ENCODE measurements at places on chromosomes 4 and X.

- DNase-seq = no peak
Measured at GRCh38 chr4:78553529-78554060, 2.0 kb downstream of the ANXA3 start.

GRCh38 chr4:181793096-181793495, 450.1 kb upstream of the TENM3 start:
- DNase-seq = no peak

GRCh38 chr4:26238778-26239679, 81.8 kb upstream of the RBPJ start:
- DNase-seq = no peak

- DNase-seq = no peak
Measured at GRCh38 chr4:10750714-10751113, 66.1 kb upstream of the CLNK start.

DNA sequence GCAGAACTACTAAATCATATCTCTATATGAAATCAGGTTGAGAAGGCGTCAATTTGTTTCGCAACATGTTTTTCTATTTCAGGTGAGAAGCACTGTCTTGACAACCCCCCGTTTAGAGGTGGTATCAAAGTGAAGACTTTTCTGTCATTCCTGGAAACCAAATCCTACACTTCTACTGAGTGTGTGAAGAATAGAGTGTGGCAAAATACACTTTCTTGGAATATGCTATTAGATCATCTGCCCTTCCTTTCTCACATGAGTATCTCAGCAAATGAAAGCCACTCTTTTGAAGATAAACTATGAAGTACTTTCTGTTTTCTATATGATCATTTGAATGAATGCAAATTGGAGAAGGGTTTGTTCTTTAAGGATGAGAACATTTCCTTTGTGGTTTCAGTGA, 174.0 kb upstream of the FMR1 start:
- DNase-seq = no peak

- no peak for DNase-seq
Measured at GRCh38 chr4:54066088-54066415, 1.6 kb upstream of the CHIC2 start.

DNA sequence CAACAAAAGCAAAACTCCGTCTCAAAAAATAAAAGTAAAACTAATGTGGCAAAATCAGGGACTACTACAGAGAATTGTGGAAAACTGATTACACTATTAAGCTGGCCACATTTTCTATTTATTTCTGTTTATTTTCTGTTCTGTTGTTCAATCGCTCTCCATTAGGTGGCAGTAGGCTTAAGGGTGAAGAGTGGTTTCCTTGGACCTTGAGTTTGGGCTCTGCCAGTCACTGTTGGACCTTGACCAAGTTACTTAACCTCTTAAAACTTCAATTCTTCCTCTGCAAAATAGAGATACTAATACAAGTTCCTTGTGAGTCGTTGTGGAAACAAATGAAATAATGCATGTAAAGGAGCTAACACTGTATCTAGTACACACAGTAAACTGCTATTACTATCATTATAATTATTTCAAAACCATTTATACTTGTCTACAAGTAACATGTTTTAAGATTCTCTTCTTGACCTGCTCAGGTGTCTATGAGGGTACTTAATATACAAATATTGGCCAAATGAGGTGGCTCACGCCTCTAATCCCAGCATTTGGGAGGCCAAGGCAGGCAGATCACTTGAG, 15.2 kb downstream of the HSD17B11 start:
- DNase-seq = no peak

DNA sequence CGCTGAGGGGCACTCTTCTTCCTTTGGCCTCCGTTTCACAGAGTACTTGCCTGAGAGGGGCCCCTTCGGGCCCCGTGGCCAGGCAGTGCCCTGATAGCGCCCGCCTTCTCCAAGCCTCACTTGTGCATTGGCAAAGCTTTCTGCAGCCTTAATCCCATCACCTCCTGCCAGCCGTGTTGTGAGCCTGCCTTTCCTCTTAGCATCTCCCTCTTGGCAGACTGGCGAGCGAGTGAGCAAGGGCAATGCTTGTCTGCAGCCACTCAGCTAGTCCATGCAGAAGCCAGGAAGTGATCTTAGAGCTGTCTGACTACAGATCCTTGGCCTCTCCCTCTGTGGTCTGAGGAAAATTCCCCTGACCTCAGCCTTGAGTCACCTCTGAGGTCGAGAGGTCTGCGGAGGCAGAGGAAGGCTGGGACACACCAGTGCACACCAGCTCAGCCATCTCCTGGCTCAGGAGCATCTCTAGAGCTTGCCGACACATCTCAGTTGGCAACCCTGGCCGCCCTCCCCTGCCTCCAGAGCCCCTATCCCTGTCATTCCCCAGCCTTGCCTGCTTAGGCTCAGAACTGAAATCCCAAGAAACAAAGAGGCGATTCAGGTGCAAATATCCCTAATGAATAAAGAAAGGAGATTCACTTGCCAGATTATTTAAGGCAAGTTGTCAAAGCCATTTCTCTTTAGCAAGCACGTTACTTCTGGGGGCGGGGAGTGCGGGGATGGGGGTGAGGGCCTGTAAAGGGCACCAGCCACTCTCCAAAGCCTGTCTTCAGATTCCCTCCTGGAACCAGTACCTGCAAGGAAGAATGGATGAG, 143.5 kb upstream of the MAMLD1 start:
- DNase-seq = no peak

- no peak for DNase-seq
Measured at GRCh38 chr4:148630051-148630450, 187.8 kb upstream of the NR3C2 start.

DNA sequence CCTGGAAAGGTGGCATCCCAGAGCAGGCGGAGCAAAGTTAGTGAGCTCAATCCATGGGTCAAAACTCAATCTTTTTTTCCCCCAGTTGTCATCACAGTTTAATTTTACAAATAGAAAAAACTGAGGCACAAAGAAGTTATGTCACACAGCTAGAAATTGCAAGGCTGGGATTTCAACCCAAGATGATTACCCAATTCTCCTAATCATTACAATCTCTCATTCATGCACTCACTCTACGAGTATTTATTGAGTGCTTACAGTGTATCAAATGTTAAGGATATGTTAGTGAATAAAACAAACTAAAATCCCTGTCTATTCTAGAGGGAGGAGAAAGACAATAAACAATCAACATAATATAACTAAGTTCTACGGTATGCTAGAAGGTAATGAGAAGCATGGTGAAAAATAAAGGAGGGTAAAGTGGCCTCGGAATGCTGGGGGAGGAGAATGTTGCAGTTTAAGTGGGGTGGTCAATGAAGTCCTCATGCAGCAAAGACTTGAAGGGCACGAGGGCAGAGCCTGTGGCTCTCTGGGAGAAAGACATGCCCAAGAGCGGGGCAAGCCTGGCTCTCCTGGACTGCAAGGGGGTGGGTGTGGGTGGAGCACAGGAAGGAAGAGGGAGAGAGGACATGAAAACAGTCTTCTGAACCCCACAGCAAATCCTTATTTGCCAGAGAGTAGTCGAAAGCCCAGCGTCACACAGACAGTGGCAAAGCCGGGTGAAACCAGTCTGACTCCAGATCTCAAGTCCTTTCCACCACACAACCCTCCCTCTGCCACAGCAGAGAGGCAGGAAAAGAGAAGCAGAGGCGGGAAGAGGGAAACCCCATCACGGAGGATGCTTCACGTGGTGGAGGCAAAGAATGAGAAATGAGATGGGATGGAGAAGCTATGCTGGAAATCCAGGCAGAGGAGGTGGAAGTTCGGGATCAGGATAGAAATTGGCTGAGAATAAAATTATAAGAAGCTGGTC, 48.3 kb downstream of the RAB33B start:
- no peak for DNase-seq

GRCh38 chrX:45822124-45822523, 621.4 kb upstream of the DIPK2B start:
- DNase-seq = no peak

- DNase-seq = no peak
Measured at GRCh38 chrX:13220916-13221315, 98.9 kb downstream of the ATXN3L start.

DNA sequence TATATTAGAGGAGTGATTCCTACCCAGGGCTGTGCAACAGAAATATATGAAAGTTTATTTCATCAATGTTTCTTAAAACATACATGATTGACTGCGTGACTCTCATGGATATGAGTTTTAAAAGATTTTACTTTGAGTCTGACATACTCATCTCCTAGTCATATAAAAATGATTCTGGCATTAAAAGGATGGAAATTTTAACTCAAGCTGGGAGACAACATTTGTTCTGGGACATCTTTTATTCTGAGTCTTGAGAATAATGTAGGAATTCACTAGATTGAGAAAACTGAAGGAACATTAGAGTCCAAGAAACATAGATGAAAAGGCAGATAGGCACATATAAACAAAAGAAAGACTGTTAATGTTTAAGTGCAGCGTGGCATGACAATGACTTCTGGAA, 649.6 kb downstream of the SPRY1 start:
- no peak for DNase-seq

DNA sequence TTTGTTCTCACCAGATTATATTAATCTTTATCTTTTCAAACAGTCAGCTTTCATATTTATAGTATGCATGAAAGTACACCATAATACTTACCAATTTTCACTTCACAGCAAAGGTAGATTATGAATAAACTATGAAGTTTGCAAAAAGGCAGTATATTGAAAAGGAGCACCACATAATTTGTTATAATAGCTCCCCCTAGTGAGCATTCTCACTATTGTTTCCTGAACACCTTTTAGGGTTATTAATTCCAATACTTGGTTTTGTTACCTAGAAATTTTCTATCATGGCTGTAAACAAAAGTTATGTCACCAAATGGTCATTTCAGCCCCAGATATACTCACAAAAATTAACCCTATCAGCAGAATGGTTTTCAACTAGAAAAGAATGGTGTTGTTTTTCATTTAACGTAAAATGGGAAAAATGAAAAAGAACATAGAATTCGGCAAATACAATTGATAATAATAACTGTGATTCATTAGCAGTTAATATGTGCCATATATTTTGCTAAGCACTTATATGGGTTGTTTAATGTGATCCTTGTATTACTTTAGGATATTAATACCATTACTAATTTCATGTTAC, 30.2 kb upstream of the NKX6-1 start:
- DNase-seq = no peak

DNA sequence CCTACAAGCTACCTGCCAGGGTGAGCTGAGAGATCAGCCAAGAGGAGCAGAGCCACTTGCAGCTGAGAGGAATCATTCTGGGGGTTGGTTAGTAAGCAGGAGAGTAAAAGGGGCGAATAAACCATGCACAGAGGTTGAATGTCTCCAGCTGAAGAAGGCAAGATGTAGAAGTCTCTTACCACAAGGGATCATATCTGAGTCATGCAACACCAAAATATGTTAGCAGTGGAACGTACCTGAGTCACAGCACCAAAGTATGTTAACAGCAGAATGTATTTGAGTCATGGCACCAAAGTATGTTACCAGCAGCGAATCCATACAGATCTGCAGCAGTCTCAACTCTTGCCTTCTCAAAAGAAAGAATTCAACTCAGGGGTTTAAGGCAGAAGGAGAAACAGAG, 29.9 kb downstream of the C4orf51 start:
- DNase-seq = no peak

DNA sequence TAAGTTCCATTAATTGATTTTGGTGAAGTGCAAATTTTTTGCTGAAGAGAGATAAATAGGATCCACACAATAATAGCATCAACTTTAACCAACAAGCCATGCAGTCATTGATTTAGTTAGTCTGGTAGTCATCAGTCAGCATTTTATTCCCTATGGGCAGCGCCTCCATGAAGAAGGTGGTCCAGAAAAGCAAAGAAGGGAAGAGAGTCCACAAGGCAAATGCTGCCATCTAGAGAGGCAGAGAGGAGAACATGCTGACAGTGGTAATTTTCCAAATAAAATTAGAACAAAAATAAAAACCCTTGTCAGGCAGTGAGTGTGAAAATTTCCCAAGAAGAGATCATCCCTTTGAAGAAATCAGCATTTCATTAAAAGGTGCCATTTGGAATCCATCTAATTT, 366.7 kb upstream of the FAM241A start:
- no peak for DNase-seq

- no peak for DNase-seq
Measured at GRCh38 chr4:67632492-67632891, 68.5 kb downstream of the UBA6 start.

- DNase-seq = peak; percentile 14
Measured at GRCh38 chrX:79161655-79162054, 17.2 kb downstream of the GPR174 start.

DNA sequence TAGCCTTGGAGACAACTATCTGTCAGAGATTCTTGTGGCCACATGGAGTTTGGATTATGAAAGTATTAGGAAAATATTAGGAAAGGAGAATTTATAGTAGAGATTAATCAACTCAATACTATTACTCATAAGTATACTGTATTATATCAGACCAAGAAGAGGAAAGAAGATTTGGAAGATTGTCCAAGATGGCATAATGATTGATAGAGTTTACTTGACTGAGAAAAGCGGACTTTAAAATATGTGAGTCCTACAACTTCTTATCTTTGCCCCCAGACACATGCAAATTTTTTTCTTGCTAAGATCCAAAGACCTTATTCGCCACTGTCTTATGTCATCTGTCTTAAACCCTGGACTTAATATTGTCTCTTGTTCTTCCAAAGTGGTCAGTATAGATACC, 54.8 kb upstream of the SHISA3 start:
- DNase-seq = no peak

DNA sequence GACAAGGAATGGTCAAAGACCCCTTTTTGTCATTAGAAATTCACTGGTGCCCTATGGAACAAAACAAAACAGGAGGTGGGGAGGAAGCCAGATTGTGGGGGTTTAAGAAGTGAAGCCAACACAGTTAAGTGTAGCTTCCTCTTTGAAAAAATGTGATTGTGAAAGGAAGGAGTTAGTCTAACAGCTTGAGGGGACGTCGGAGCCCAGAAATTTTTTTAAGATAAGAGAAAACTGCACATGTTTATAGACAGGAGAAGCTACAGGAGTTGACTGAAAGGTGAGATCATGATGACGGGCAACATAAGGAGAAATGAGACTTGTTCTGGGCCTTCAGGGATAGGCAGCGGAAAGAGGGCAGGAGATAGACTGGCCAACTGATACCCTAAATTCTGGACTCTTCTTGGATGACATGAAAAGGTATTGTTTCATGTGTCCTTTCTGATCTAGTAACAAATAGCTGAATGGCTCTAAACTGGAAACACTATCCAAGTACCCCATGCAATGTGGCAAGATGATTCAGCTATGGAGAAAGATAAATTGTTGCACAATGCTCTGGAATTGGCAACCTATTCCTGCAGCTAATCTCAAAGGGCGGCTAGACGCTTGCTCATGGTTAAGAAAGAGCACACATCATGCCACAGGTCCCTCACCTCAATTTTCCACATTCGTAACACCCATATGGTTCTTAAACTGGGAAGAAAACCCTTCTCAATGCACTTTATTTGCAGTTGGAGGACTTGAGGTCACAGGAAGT, 3.7 kb upstream of the HDAC8 start:
- no peak for DNase-seq

DNA sequence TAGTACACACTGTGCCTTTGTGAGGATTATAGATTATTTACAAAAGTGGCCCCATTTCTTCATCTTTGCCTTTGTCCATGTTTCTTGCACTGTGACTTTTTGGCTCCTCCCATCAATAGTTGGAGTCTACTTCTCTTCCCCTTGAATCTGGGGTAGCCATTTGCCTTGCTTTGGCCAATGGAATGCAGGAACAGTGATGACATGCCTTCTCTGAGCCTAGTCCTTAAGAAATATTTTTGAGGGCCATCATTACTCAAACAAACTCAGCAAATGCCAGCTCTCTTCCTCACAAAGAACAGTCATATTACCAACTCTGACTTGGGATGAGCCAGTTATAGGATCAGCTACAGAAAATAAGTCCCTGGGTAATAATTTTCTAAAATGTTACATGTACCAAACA, 189.6 kb downstream of the FRMPD4 start:
- DNase-seq = no peak
